Uterus (tissue), 4 donors: ENCODE measurements at places on chromosomes 16 and 17. TPM values are rescaled to one million over a fixed set of nuclear protein-coding genes. Genes with fewer than 3 reads are reported as not detected.
A peak's percentile ranks its signal among the peaks of the same experiment; 100 is the strongest.

ACAP1 gene
- 11.2 TPM for total RNA-seq

CCL17 gene
- not detected for total RNA-seq

DNA sequence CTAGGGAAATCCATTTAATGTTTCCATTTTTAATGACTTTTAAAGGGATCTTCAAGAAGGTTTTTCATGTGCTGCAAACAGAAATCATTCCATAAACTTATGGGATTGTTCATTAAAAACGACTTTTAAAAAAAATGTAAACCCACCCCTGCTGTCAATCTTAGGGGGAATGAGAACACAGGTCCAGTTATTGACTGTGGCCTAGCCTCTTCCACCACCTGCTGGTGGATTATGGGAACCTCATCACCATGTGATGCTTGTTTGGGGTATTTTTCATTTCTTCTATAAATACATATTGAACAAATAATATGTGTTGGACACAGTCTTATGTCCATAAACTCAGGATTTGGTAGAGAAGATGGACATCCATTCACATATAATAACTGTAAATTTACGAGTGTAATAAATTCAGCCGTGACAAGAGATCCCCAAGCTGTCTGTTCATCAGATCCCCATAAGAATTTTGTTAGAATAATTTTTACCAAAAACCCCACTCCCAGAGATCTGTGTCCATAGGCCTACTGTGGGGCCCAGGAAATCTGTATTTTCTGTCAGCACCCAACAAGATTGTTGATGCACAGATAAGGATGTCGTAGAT lies 42.0 kb upstream of the TMC5 start:
- peak; percentile 21 for DNase-seq

- no peak for DNase-seq
Measured at GRCh38 chr17:31579265-31579664, 187.8 kb downstream of the RAB11FIP4 start.

MAP2K6 gene
- 3.2 TPM for total RNA-seq

DNA sequence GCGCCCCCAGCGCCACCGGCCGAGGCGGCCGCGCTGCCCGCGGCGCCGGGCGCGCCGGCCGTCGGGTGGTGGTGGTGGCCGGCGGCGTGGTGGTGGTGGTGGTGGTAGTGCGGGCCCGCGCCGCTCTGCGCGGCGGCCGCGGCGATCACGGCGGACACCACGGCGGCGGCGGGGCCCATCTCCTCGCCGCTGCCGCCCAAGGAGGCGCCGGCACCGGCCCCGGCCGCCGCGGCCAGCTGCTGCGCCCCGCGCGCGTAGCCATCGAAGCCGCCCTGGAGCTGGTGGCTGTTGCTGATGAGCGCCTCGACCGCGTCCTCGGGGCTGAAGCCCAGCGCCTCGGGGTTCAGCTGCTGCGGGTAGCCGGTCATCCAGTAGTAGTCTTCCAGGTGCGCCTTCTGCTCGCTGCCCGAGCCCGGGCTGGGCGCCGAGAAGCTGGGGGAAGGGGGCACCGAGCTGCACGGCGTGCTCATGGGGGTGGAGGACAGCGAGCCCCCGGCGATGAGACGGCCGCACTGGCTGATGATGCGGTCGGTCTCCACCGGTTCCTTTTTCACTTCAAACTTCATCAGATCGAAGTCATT lies 1.2 kb downstream of the MAF start:
- peak; percentile 41 for DNase-seq

- no peak for DNase-seq
Measured at GRCh38 chr17:36576793-36577192, 14.9 kb upstream of the DHRS11 start.

DNA sequence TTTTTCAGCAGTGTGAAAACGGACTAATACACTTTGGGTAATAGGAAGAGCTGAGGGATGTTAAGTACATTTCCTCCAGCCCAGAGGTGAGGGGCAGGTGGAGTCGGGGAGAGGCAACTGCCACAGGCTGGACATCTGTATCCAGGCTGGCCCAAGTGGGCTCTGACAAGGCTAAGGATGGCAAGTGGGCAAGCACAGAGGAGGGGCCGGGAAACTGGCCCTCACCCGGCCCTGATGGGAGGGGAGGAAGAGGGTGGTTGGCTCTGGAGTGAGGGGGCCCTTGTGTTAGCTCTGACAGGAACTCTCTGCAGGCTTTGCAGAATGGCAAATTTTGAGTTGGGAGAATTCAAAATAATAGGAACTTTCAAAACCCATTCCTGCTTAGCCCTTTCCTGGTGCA lies 251.0 kb upstream of the TNRC6C start:
- DNase-seq: no peak

DNA sequence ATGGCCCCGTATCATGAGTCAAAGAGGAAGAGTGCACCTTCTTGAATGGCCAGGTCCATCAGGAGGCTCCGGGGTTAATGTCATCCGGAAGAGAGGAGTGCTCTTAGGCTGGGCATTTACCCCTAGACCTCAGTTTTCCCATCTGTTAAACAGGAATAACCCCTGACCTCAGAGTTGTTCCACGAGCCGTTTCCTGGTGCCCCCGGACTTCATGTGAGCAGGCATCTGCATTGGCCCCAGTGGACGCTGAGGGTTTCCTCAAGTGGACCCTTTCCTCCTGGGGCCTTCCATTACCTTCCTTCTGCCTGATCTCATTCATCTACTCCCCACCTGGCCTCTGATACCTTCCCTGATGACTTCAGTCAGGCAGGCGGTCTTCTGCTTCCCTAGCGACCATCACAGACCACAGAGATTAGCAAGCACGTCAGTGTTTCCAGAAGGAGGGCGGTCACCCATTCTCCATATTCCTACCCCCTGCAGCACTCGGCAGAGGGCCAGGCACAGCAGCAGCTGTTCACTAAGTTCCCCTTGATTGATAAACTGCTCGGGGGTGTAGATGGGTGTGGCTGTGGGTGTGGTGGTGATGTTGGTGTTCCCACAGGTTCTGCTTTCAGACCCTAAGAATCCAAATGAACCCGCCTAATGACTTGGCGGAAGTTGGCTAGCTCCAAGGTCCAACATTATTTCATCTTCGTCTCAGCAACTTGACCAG lies 346.6 kb upstream of the TNRC6C start:
- DNase-seq: no peak

CEP295NL gene
- total RNA-seq: 1.8 TPM

EVI2B gene
- total RNA-seq: 9.1 TPM

ADAM11 gene
- total RNA-seq: 5.5 TPM

SULT1A1 gene
- 30.3 TPM for total RNA-seq

DNA sequence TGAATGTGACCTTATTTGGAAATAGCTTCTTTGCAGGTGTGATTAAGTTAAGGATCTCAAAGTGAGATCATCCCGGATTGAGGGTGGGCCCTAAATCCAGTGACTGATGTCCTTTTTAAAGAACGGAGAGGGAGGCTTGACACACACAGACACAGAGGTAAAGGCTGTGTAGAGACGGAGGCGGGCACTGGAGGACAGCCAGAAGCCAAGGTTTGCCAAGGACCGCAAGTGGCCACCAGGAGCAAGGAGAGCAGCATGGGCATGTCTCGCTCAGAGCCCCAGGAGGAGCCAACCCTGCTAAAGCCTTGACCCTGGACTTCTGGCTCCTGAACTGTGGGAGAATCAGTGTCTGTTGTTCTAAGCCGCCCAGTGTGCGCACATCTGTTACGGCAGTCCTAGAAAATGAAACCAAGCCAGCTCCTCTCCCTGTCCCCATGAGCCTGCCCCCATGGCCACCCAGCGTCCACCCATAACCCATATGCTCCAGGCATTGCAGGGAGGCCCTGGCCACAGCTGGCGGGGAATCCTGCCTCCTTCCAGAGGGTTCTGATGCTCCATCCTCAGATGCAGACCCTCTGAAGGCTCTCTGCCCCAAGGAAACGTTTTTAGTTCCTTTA lies 15.2 kb downstream of the CNGB1 start:
- DNase-seq: no peak

NLE1 gene
- 3.6 TPM for total RNA-seq

VPS4A gene
- total RNA-seq: 25.0 TPM

KRT12 gene
- total RNA-seq: not detected

- no peak for DNase-seq
Measured at GRCh38 chr16:57111420-57111819, 19.0 kb downstream of the CPNE2 start.

DNA sequence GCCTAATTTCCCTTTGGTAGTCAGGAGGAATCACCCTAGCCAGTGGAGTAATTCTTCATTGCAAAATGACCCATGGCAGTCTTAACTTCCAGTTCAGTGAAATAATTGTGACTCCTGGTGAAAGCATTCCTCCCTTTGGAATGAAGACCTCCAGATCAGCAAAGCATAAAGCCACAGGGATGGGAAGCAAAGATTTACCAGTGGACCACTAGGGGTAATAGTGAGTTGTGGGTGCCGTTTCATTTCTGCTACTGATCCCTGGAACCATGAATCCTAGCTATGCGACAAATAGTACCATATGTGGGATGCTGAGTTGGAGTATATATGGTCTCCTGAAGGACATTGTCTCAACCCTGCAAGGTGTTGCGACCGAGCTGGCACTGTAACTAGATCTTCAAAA lies 13.7 kb downstream of the DYNLL2 start:
- DNase-seq: no peak

- no peak for DNase-seq
Measured at GRCh38 chr16:66740533-66740932, 10.9 kb downstream of the DYNC1LI2 start.

KCNH4 gene
- total RNA-seq: not detected

- no peak for DNase-seq
Measured at GRCh38 chr17:75548813-75549212, 23.3 kb downstream of the LLGL2 start.

DNA sequence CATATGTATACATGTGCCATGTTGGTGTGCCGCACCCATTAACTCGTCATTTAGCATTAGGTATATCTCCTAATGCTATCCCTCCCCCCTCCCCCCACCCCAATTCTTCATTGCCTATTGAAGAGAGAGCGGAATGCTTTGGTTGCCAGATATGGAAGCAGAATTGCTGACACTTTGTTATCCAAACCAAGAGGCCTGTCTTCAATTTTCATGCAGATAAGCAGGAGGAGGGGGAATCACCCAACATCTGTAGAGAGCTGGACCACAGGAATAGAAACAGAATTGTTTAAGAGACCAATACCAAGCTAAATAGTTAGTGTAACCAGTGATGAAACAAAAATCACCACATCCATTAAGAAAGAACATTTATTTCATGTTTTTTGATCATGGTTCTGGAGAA lies 7.1 kb downstream of the ASPA start:
- no peak for DNase-seq

- no peak for DNase-seq
Measured at GRCh38 chr16:81457326-81458133, 12.9 kb downstream of the CMIP start.

DNA sequence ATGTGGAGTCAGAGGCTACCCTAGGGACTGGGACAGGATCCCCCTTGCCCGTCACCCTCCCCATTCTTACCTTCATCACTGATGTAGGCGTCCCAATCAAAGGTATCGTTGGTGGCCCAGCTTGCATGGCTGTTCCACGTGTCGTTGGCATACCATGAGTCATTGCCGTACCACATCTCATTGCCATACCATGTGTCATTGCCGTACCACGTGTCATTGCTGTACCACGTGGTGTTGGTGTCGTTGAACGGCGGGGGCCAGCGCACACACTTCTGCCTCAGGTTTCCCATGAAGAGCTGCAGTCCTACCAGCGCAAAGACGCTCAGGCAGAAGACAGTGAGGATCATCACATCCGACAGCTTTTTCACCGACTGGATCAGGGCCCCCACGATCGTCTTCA lies 4.8 kb downstream of the SCN4A start:
- no peak for DNase-seq

DNA sequence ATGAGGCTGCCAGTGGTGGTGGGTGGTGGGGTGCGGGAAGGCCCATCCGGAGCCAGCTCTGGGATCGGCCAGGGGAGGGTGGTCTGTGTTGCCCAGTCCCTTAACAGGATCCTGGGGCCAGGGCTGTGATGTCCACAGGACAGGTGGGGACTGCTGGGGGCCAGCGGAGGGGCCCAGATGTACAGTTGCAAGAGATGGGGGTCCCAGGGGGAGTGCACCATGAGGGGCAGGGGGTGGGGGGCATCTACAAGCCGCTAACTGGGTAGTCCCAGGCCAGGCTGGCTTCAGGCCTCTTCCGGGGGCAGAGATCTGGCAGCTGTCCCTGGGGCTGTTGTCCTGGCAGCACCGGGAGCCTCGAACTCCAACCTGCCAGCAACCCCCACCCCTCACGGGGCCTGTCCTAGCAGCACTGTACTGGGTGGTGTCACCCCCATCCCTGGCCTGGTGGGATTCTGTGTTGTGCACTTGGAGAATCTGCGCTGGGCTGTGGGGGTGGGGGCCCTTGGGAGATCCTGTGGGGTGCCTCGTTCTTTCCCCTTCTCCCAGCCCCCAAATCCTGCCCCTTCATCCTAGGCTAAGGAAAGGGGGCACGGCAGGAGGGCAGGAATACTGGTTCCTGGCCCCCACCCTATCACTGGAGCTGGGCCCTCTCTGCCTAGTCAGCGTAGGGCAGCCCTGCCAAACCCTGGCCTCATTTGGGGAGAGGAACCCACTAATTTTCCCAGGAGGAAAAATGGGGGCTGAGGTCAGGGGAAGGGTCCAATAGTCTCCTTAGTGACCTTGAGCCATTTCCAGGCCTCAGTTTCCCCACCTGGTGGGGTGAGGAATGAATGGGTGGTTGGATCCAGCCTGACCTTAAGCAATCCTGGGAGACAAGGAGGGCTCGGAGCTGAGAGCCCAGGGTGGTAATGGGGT lies 1.4 kb downstream of the MTSS2 start:
- DNase-seq: no peak

PYDC1 gene
- not detected for total RNA-seq

ZNF469 gene
- not detected for total RNA-seq

TMEM238L gene
- total RNA-seq: not detected

DNA sequence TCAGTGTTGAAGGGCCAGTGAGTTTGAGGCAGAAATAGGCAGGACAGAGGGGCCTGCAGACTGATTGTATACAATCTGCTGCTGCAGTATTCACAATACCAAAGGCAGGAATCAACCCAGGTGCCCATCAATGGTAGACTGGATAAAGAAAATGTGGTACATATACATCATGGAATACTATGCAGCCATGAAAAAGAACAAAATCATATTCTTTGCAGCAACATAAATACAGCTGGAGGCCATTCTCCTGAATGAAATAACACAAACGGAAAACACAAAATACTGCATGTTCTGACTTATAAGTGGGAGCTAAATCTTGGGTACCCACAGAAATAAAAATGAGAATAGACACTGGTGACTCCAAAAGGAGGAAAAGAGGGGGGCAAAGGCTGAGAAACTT lies 485.1 kb downstream of the XYLT1 start:
- DNase-seq: no peak

GRCh38 chr17:67652433-67652832 lies 65.3 kb upstream of the NOL11 start:
- no peak for DNase-seq

GRCh38 chr17:45844695-45845375 lies at the start of gene SPPL2C:
TSS of gene SPPL2C (plus strand) at chr17:45844881. CDS start at chr17:45844907, 26 bp downstream.
- no peak for DNase-seq

ZNF598 gene
- total RNA-seq: 16.9 TPM

HES7 gene
- total RNA-seq: not detected

GLP2R gene
- total RNA-seq: under 0.01 TPM

- DNase-seq: no peak
Measured at GRCh38 chr17:40350689-40351358, 13.7 kb downstream of the GJD3 start.

- no peak for DNase-seq
Measured at GRCh38 chr17:39643271-39643670, 6.3 kb downstream of the STARD3 start.

GRCh38 chr16:87836346-87836843 lies 32.9 kb downstream of the SLC7A5 start:
- DNase-seq: no peak

GRCh38 chr17:31561469-31562375 lies 170.2 kb downstream of the RAB11FIP4 start:
- peak; percentile 35 for DNase-seq

KRT32 gene
- not detected for total RNA-seq
